Activated gamma-delta T cell (primary cell): ENCODE measurements at places on chromosomes 1 and 21.

GRCh38 chr1:200556002-200556401 is 64.5 kb downstream of the KIF14 start:
- no peak for DNase-seq

DNA sequence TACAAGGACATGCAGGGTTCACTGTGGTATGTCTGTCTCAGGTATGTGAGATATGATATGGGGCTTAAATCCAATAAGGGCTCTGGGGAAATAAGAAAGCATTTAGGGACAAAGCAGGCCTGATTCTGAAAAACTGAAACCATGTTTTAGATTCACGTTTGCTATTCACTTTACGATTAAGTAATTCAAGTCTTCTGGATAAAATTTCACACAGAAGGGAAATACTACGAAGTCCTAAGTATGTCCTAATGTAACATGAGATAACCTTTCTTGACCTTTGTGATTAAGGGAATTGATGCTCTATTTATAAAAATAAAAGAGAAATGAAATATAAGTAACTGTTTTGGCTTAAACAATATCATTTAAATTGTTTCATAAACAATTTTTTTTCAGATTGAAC is 55.4 kb downstream of the HNRNPR start:
- no peak for DNase-seq

DNA sequence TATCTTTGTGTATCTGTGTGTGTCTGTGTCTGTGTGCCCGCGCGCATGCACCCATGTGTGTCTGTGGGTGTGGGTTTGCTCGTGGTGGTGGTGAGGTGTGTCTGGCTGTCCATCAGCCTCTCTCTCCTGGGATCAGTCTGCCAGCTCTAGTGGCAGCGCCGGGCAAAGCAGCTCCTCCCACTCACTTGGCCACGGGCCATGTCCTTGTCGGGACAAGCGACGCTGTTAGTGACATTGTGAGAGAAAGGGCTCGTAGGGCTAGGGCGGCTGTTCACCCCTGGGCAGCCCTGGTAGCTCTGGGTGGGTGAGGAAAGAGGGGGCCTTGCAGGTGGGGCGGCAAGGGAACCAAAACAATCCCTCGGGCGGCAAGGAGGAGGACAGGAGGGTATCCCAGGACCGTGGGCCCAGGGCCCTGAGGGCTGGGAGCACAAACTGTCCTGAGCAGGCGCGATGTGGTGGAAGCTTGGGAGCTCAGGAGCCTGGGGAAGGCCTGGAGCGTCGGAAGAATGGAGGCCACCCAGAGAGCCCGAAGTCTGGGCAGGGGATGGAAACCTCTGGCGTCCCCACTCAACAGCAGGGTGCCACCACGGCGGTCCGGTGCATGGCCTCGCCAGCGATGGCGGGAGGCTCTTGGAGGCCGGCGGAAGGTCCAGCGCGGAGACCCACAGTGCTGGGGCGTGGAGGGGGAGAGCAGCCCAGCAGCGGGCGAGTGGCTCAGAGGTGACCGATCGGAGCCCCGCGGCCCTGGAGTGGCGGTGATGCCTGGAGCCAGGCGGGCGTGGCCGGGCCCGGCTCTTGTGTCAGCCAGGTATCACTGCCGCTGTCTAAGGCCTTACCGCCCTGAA is 140.5 kb downstream of the LIPI start:
- no peak for DNase-seq

GRCh38 chr1:208279826-208280588 is 35.8 kb upstream of the PLXNA2 start:
- no peak for DNase-seq

DNA sequence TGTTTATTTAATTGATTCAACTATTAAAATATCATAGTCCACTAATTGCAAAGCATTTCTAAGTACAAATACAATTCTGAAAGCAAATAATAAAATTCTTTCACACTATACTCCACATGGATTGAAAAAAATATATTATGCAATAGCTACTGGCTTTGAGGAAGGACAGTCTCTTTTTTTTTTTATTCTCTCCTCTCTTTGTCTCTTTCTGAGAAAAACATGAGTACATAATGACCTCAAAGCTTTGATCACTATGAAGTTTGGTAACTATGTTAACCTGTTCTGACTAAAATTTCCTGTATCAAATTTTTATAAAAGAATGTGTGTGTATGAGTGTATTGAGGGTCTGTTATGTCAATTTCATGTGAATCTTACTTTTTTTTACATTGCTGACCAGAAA is 96.2 kb downstream of the RGS2 start:
- DNase-seq = no peak

GRCh38 chr1:110726755-110727154 is 52.0 kb upstream of the KCNA3 start:
- DNase-seq = no peak
